Thyroid gland (tissue), 4 donors: ENCODE measurements at places on chromosomes 13 and 19. TPM values are rescaled to one million over a fixed set of nuclear protein-coding genes. Genes with fewer than 3 reads are reported as not detected.

DNA sequence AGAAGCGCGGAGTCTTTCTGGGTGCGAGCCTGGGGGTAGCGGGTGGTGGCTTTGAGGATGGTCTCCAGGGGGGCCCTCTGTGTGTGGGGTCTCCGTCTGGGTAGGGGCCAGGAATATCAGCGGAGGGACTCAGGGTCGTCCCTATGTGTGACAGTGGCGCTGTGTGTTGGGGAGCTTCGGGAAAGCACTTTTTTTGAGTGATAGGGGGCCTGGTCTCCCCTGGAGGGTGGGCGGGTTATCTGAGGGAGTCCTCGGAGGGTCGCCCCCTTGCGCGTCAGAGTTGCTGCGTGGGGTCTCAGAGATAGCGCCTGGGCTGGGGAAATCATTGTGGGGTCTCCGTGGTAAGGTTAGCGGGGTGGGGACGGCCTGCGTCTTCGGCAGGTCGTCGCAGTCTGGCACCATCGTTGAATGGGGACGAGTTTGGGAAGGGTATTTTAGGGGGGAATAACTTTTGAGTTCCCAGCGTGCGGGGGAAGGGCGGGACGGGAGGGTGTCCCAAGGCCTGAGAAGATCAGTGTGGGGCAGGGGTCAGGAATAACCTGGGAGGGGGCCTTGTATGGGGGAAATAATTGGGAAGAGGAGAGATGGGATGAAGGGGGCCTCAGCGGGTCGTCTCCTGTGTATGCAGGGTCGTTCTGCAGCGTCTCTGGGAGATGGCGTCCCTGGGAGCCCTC, 857 bp downstream of the IER2 start:
- DNase-seq: peak; percentile 19

DNA sequence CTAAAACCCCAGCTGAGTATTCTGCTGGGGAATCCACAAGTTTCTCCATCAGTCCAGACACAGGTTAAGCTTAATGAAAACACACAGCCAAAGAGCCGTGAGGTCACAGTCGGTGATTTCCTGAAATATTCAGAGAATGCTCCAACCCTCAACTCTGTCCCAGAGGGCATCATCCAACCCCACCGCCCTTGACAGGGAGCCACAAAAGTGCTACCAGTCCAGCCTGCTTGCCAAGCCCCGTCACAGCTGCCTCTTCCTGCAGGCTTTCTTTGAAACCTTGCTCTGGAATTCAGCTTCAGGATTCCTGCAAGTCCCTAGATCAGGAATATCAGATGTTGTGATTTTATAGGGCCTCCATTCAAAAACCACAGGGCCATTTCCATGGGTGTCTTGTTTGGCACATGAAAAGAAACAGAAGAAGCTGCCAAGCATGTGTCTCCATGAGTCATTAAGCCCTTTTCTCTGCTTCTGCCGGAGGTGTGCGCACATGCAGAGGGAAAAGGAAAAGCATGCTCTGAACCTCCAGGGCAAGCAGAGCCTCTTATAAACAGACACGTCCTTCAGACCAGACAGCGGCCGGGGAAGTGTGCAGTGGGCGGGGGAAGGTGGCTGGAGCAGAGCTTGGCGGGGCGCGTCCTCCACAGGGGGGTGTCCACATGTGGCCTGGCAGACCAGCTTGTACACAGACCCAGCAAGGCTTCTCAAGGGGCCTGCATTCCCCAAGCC, 164.7 kb downstream of the KATNAL1 start:
- DNase-seq: peak; percentile 89

- DNase-seq: no peak
These were observed 34.4 kb downstream of the DNAJC15 start for GRCh38 chr13:43057653-43058317.

DNA sequence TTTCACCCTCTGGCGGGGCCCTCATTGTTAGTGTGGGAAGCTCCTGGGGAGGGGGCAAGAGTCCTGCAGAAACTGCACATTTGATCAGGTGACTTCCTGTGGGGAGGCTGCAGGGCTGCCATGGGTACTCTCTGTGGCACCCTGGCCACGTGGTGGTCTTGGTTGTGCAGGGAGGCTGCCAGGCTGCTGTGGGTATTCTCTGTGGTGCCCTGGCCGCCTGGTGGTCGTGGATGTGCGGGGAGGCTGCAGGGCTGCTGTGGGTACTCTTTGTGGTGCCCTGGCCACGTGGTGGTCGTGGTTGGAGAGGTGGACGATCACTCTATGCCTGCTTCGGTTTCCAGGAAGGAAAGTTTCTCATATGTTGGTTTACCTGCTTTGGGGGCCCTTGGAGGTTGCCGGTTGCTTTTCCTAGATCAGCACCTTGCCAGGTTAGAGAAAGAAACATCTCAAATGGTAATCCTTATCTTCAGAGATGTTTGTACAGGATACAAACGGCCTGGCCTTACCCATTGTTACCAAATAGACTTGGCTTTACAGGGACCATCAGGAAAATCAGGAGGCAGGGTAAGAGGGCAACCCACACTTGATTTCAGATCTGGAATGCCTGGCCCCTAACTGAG, 22.9 kb downstream of the TEX29 start:
- DNase-seq: no peak

- DNase-seq: no peak
These were observed 86.5 kb downstream of the COL4A1 start for GRCh38 chr13:110220471-110220870.

GRCh38 chr13:110062777-110063442, 244.0 kb downstream of the COL4A1 start:
- DNase-seq: no peak

- no peak for DNase-seq
These were observed 28.5 kb downstream of the MEIS3 start for GRCh38 chr19:47390533-47391488.

- DNase-seq: no peak
These were observed 162.8 kb upstream of the RNF113B start for GRCh38 chr13:98339684-98340425.

GRCh38 chr13:111171629-111172028, 56.5 kb downstream of the ARHGEF7 start:
- DNase-seq: no peak

The FUT2 gene
- total RNA-seq: not detected

The SIGLEC8 gene
- total RNA-seq: not detected

The MUC16 gene
- total RNA-seq: 0.22 TPM

The YJEFN3 gene
- total RNA-seq: 2.6 TPM

The MISP3 gene
- total RNA-seq: 9.7 TPM

The NTF4 gene
- total RNA-seq: not detected

The HCST gene
- total RNA-seq: 1.4 TPM

The CYP2A6 gene
- not detected for total RNA-seq

The THSD1 gene
- 12.8 TPM for total RNA-seq

The LIN7B gene
- 14.8 TPM for total RNA-seq

The ARHGAP45 gene
- total RNA-seq: 19.8 TPM

The CALR3 gene
- total RNA-seq: not detected

The ZNF439 gene
- total RNA-seq: 13.8 TPM
